ENCODE measurements at places on chromosomes 6 and 20.

DNA sequence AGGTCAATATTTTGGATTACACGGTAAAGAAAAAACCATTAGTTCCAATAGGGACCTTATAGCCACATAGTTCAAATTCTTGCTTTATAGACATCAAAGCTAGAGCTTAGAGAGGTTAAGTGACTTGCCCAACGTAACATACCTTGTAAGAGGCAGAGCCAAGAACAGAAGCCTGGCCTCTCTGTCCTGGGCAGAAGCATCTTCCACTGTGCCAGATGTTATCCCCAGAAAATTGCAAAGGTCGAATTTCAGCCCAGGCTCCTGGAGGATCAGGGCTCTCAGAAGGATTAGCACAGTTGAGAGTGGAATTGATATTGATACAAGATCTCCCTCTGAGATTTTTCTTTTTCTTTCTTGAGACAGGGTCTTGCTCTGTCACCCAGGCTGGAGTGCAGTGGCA lies 6.1 kb downstream of the SMIM28 start:
- no peak for DNase-seq

- DNase-seq = no peak
Measured at GRCh38 chr6:111746983-111747382, 126.3 kb downstream of the FYN start.

DNA sequence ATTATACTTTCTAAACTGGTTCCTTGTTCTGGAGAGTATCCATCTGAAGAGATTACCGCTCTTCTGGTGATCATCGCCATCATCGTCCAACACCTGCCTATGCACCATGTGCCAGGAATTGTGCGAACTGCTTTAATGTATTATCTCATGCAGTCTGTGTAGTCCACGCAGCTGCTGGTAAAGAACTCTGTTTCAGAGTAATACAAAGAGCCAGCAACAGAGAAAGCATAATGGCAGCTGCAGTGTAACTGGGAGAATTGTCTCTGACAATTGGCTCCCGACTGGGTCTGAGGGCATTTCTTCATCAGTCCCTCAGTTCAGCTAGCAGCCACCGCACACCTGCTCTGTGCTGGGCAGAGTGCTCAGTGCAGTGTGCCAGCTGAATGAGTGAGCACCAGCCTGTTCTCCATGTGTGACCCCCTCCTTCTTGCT lies 383.4 kb downstream of the GRIK2 start:
- DNase-seq = peak; percentile 42

- peak; percentile 65 for DNase-seq
Measured at GRCh38 chr20:3710703-3711483, 1.5 kb downstream of the SIGLEC1 start.

GRCh38 chr6:19478992-19479391 lies 358.2 kb upstream of the ID4 start:
- DNase-seq = peak; percentile 12
